ENCODE measurements at places on chromosomes 4 and X. TPM values are rescaled to one million over a fixed set of nuclear protein-coding genes. Genes with fewer than 3 reads are reported as not detected.

- H3K4me3 ChIP-seq: peak overlapping the region; percentile 25
- no peak overlapping the region for H3K27ac ChIP-seq
- no peak for DNase-seq
- H3K4me1 ChIP-seq: peaks cover 8% of the 10 kb centered on the region
Measured at GRCh38 chr4:13944095-13944511, 316.6 kb upstream of the BOD1L1 start.

DNA sequence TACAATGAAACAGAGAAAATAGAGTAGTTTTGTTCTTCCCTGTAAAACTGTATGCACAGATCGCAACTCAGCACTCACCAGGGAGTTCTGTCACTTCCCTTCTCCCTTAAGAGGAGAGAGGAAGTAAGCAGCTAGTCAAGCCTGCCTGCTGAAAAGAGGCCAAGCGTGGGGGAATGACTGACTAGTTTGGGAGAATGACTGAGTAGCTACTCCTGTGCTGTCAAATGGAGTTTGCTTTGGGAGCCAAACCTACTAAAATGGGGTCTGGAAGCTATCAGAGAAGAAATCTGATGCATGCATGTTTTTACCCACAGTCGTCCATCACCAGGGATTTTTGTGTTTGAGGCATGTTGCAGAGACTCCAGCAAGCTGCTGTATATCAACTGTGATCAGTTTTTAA lies 54.6 kb upstream of the LHFPL1 start:
- no peak overlapping the region for H3K27ac ChIP-seq
- H3K4me1 ChIP-seq: no peaks in the 10 kb centered on the region
- no peak for DNase-seq
- no peak overlapping the region for H3K4me3 ChIP-seq
- H3K27me3 ChIP-seq: no peaks in the 10 kb centered on the region

GRCh38 chr4:48051078-48051477 lies 34.5 kb downstream of the NIPAL1 start:
- no peak overlapping the region for H3K4me3 ChIP-seq
- H3K27ac ChIP-seq: no peak overlapping the region
- no peaks in the 10 kb centered on the region for H3K36me3 ChIP-seq
- H3K27me3 ChIP-seq: no peaks in the 10 kb centered on the region
- H3K4me1 ChIP-seq: no peaks in the 10 kb centered on the region
- no peak for DNase-seq

- DNase-seq: no peak
- H3K4me3 ChIP-seq: no peak overlapping the region
- H3K27ac ChIP-seq: no peak overlapping the region
- H3K4me1 ChIP-seq: no peaks in the 10 kb centered on the region
Measured at GRCh38 chr4:172601195-172601594, 567.4 kb upstream of the GALNT7 start.

DNA sequence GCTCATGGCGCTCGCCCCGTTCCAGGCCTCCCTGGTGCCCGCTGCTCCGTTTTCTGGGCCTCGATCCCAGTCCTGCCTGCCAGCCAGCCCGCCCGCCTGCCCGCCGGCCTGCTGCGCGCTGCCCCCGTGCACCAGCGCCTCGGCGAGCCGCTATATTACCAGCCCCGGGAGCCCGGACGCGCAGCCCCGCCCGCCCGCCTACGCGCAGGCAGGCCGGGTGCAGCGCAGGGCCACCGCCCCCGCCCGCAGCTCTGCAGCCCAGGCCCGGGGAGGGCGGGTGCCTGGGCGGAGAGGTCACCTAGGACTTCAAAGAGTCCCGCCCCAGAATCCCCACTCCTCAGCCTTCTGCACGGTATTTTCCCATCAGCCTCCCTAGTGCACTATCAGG lies at the start of gene MAOB:
MAOB (minus strand) TSS at position 157 of the 388 bp plus-strand sequence; CDS start at position 6, 151 bp downstream.
- no peaks in the 10 kb centered on the region for H3K4me1 ChIP-seq
- H3K27me3 ChIP-seq: no peaks in the 10 kb centered on the region
- no peaks in the 10 kb centered on the region for H3K36me3 ChIP-seq
- peak within 1 kb of the TSS; percentile 65 for H3K4me3 ChIP-seq

- H3K27ac ChIP-seq: no peak overlapping the region
- H3K4me1 ChIP-seq: no peaks in the 10 kb centered on the region
- H3K4me3 ChIP-seq: no peak overlapping the region
Measured at GRCh38 chr4:52915730-52916300, 53.7 kb downstream of the RASL11B start.

DNA sequence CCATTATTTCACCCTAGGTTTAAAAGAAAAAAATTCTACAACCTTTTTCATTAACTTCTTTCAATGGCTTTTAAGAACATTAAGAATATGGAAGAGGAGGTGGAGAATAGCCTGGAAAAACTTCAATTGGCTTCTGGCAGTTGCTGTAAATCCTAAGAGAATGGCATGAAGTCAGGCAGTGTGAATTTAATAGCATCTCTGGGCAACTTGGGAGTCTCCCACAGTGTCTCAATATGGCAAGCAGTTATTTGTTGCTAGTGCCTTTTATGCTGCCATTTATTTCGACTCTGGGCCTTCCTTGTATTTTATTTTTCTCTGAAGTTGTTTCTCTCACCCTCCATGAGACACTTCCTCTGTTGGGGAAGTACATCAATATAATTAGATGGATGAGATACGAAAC lies 322.1 kb downstream of the CBLL2 start:
- no peak overlapping the region for H3K27ac ChIP-seq
- H3K4me1 ChIP-seq: no peaks in the 10 kb centered on the region
- H3K27me3 ChIP-seq: no peaks in the 10 kb centered on the region
- no peak overlapping the region for H3K4me3 ChIP-seq
- no peak for DNase-seq
- no peaks in the 10 kb centered on the region for H3K36me3 ChIP-seq

SRPK3 gene
- 0.15 TPM for total RNA-seq

DNA sequence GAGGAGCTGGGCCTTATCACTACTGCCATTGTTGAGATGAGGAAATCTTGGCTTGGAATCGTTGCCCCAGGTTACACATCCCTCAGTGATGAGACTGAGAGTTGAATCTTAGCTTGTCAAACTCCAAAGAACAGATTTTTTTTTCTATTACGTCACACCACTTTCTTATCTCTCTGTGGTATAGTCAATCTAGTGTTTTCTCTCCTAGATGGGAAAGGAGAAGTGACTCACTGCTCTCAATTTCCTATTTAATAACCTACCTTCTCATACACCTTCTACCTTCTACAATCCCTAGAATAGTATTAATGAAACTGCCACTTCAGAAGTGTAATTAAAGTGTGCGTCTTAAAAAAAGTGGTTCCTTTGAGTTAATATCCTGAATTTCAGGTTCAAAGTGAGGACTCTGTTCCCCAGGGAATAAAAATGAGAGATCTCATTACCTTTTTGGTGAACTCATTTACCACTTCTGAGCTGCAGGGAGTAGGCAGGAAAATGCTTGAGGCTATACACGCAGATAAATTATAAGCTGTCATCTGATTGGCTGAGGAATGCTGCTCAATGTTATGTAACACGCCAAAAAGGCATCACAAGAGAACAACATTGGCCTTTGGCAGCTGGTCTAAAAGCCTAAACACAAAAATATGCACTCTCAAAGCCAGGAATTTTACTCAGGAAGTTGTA lies 59.3 kb downstream of the MAD2L1 start:
- DNase-seq: no peak
- H3K27ac ChIP-seq: no peak overlapping the region
- no peak overlapping the region for H3K4me3 ChIP-seq
- H3K36me3 ChIP-seq: no peaks in the 10 kb centered on the region
- H3K4me1 ChIP-seq: no peaks in the 10 kb centered on the region
- H3K27me3 ChIP-seq: no peaks in the 10 kb centered on the region
